ENCODE measurements at places on chromosomes 3 and 15. TPM values are rescaled to one million over a fixed set of nuclear protein-coding genes. Genes with fewer than 3 reads are reported as not detected.

DNA sequence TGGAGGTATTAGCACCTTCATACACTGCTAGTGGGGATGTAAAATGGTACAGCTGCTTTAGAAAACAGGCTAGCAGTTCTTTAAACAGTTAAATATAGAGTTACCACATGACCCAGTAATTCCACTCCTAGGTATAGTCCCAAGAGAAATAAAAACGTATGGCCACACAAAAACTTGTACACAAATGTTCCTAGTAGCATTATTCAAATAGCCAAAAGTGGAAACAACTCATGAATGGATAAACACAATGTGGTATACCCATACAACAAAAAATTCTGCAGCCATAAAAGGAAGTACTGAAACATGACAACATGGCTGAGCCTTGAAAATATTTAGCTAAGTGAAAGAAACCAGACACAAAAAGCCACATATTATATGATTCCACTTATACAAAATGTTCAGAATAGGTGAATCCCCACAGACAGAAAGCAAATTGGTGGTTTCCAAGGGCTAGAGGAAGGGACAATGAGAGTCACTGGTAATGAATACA is 40.8 kb upstream of the KLF13 start:
- no peak for DNase-seq

GRCh38 chr3:99920481-99921376 is 103.1 kb downstream of the CMSS1 start:
- DNase-seq = no peak

- no peak for DNase-seq
These were observed 95.6 kb downstream of the APBA2 start for GRCh38 chr15:28981351-28981720.

- no peak for DNase-seq
These were observed 41.0 kb downstream of the ITGB5 start for GRCh38 chr3:124846189-124846588.

- no peak for DNase-seq
These were observed 153.1 kb upstream of the COL8A1 start for GRCh38 chr3:99485286-99485685.

DNA sequence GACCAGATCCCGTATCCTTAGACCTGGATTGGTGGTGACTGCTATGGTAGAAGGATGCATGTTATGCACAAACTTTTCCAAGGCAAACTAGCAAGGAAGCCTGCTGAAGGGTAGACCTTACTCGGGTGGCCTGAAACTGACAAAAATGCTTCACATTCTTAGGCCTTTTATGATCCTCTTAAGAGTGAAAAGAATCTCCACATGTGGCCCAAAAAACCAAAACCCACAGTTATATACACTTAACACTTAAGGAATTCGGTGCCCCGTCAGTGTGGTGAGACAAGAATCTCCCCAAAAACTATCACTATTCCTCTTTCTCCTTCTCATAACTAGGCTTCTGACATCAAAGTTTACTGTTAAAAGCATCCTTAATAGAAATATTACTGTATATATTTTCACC is 130.1 kb upstream of the SOX2 start:
- DNase-seq = no peak

DNA sequence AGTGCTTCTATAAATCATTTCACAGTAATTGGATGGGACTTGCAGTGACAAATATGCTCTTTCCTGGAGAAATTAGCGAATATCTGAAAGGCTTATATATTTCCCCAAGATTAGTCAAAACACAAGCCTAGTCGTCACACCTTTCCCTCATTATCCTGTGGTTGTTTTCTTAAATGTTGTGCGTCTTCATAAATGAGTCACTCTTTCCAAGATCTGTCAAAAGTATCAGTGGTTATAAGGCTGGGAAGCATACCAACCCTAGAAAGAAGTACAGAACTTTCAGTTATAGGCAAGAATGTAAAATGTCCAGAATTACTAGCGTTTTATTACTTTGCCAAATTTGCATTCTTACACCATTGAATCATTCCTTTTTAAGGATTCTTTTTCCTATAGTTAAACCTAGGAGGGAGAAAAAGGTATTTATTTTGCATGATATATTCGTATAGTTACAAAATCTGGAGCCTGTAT is 33.6 kb downstream of the TMEM212 start:
- DNase-seq = no peak

- no peak for DNase-seq
These were observed 311.2 kb downstream of the OCA2 start for GRCh38 chr15:27787931-27788330.

- DNase-seq = no peak
These were observed 245.7 kb upstream of the THRB start for GRCh38 chr3:24740326-24740725.

- no peak for DNase-seq
These were observed 241.6 kb upstream of the KBTBD8 start for GRCh38 chr3:66756468-66757036.

DNA sequence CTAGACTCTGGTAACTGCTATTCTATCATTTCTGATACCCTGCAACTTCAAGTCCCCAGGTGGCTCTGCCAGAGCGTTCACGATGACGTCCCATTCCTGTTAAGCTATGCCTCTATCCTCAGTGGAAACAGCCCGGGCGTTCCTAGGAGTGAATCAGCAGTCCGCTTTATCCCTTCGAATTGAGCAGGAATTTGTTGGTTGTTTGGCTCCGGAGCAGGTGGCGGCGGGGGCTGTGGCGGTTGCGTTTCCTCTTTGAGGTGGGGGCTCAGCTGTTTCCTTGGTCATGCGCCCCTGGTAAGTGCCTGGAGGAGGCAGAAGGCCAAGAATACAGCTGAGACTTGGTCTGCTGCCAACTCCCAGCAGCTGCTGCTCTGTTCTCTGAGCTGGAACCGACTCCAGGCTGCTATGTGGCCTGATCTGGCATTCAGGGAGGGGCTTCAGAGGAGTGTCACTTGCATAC is 25.2 kb downstream of the ARPP21 start:
- DNase-seq = no peak

DNA sequence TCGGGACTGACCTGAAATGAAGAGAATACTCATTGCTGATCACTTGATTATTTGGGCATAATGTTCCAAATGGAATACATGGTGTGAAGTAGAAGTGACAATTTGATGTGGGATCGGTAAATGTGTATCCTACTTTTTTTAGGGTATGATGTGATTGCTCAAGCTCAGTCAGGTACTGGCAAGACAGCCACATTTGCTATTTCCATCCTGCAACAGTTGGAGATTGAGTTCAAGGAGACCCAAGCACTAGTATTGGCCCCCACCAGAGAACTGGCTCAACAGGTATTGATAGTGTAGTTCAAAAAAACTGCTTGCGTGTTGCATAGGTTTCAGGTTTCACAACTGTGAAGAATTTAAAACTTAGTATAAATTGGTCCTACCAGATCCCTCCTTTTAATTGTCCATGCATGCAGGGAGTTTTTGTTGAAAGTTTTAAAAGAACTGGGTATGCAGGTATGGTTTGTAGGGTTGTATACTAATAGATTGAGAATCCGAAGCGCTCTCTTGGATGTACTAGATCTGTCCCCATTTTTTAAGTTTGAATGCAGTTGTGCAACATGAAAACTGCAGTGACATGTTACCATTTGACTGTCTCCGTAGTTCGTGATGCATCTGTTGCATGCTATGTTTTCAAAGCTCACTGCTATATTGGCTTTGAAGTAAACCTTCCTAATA is 1.6 kb downstream of the EIF4A2 start:
- no peak for DNase-seq

- DNase-seq = no peak
These were observed 470.2 kb upstream of the RASGRP1 start for GRCh38 chr15:39034816-39035215.

DNA sequence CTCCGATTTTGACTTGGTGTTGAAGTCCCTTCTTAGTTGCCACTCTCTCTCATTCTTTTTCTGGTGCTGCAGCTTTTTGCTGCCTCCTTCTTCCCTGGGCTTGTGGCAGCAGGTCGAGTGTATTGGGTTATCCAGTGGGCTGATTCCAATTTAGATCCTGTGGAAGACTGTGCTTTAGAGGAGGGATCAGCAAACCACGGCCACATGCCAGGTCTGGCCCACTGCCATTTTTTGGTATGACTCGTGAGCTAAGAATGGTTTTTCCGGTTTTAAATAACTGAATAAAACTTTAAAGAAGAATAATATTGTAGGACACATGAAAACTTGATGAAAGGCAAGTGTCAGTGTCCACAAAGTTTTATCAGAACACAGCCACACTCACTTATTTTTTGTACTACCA is 330.5 kb downstream of the ROBO2 start:
- DNase-seq = no peak

DNA sequence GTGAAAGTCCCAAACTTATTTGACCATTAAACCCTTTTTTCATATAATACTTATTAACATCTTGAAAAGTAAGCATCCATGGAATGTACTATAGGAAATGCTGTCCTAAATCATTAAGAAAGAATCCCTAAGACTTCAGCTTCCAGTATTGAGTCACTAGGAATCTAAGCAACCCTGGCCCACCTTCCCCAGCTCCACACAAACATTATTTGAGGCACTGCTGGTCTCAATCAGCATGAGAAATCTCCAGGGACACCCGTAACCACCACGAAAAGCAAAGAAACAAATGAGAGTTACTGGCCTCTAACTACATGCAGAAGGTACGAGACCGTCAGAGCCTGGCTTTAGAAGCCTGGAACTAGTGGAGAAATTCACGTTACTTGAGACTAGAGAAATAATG is 68.2 kb downstream of the POLQ start:
- DNase-seq = no peak

DNA sequence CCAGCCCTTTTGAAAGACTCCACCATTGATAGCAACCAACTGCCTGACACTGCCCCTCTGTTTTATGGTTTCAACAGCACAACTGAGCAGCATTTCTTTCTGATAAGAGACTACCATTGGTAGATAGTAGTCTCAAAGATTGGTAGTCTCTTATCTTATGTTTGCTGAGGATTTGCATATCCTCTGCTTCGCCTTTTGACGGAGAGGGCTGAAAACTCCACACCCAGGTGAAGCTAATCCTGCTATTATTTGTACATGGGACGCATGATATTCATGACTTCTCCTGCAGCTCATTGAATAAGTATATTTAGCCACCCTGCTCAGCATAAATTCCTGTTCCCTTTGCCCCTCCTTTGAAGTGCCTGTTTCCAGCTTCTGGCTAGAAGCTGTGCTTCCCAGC is 119.4 kb upstream of the STRIT1 start:
- no peak for DNase-seq

DNA sequence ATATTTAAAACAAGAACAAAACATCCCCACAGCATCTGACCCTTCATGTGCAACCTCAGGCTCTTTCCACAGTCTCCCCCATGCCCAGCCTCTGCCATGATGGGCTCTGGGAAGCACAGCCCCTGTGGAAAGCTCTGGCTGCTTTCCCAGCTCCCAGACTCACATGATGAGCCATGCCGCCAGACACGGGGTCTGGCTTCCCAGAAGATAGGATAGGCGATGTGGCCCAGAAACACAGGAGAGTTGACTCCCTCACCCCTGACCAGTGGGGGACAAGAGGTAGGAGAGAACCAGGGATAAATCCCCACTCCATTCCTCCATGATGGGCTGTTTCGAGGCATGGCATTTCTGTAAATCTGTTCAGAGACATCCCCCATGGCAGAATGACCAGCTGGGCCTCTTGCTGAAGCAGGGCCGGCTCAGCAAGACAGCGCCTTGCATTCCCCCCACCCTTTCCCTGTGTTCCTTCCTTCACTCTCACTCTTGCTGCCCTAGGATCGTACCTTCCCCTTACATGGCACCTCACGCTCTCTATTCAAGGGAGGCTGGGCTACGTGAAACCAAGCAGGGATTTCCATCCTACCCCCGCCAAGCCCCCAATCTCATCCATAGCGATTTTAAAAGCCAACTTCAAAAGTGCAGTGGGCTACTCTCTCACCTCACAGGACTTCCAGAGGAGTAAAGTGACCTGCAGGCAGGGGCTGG is 192.4 kb downstream of the ABHD5 start:
- no peak for DNase-seq

DNA sequence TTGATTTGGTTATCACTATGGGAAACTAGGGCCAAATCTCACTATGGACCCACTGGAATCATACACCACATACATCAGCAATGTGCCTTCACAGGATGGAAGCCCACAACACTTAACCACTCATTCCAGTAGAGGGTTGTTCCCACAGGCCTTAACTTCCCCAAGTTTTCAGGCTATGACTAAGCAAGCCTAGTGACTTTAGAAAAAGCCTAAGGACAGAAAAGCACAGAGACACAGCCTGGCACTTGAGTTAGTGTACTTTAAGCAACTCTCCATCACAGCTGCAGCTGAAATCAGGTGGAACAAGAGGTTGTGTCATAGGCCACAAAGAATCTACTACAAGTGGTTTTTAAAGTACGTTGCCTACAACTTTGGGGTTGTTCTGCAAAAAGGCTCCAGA is 128.7 kb downstream of the LRRN1 start:
- no peak for DNase-seq

GRCh38 chr3:106438887-106439286 is 570.1 kb upstream of the CBLB start:
- DNase-seq = no peak

DNA sequence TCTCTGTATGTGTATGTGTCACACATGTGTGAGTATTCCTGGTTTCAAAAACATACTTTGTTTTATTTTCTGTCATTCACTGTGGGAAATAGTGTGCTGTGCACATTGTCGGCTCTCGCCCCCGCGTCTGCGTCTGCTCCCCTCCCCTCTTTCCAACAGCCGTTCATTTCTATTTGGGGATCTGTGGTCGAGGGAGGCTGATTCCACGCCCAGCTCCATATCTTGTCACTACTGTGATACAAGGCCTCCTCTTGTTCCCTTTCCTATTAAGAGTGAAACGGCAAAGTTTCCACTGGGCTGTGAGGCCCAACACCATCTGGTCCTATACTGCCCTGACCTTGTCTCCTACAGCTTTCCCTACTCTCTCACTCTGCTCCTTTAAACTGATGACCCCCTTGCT is 172.5 kb upstream of the LRIG1 start:
- DNase-seq = no peak

- peak; percentile 59 for DNase-seq
These were observed at the start of gene FAH for GRCh38 chr15:80152896-80153876. Gene FAH, plus strand, starts transcription at chr15:80152999. Its CDS starts 56 bp downstream, at chr15:80153055.

DNA sequence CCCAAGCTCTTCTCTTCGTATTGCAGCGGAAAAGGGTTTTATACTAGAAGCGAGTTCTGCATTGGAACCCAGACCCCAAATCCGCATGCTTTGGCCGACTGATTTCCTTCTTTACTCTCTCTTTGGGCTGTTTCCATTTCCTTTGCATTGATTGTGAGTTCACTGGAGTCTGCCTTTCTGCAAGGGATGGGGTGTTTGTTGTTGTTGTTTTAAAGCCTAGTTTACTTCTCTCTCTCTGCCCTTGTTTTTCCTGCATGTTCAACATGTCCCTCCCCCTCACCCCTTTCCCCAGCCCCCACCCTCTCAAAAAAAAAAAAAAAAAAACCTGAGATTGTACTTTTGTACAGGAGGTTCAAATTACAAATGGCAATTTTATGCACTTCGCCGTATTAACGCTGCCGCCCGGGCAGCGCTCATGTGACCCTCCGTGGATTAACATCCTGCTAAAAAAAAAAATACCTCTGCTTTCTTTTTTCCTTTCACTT is 2.2 kb downstream of the NR2F2 start:
- no peak for DNase-seq

GRCh38 chr15:44130778-44131177 is 64.3 kb downstream of the FRMD5 start:
- DNase-seq = peak; percentile 29

PSTPIP1 gene
- total RNA-seq = not detected

ABHD5 gene
- 19.8 TPM for total RNA-seq

HRG gene
- not detected for total RNA-seq

DLG1 gene
- 33.6 TPM for total RNA-seq

FBXO40 gene
- 0.08 TPM for total RNA-seq

CCR8 gene
- not detected for total RNA-seq
